Left renal pelvis (tissue), 4 donors: ENCODE measurements at places on chromosomes 3 and 15.
A peak's percentile ranks its signal among the peaks of the same experiment; 100 is the strongest.

GRCh38 chr15:98746375-98747155 lies 98.2 kb downstream of the IGF1R start:
- DNase-seq: no peak

- no peak for DNase-seq
Measured at GRCh38 chr3:164380156-164380555, 698.1 kb downstream of the SI start.

GRCh38 chr15:80871858-80872257 lies 92.7 kb downstream of the CEMIP start:
- DNase-seq: peak; percentile 29

- no peak for DNase-seq
Measured at GRCh38 chr3:188309437-188310269, 155.7 kb downstream of the LPP start.

DNA sequence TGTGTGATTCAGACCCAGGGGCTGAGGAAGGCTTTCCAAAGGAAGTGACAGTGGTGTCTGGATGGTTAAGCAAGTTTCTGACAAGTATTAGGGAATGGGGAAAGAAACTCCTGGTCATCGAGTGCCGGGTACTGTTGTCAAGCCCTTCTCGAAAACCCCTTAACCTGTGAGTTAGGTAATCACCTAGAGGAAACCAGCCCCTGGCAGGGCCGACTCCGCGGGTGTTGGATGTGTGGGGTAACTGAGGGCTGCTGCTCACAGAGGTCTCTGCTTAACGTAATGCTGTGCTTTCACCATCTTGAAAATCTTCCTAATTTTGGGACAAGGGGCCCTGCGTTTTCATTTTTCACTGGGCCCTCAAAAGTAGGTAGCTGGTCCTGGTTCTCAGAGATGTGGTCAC lies 67.0 kb downstream of the SMAD6 start:
- no peak for DNase-seq

DNA sequence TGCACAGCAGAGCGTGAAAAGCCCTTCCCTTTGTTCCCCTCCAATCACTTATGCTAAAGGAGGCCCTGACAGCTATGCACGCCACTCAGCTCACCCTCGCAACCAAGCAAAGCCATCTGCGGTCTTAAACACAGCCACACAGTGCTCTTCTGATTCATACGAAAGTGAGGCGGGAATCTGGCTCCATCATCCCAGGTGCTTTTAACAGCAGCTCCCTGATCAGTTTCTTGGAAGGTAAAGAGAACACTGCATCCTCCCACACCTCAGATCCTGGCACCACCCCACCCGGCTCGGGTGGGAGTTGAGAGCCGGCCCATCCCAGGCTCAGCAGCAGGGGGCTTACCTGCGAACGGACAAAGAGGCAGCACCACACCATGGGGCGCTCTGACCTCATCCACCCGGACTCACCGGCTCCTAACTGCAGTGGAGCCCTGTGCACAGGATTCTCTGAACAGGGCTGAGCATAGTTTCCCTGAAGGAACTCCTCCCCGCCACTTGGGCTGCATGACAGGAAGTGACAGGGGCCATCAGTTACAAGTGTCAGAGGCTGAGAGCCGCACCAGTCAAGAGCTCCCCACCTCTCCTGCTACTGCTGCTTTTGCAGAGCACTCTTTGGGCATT lies 114.3 kb upstream of the ARHGEF3 start:
- no peak for DNase-seq

- no peak for DNase-seq
Measured at GRCh38 chr3:31925271-31925630, 55.8 kb downstream of the OSBPL10 start.

GRCh38 chr3:36697229-36698001 lies 66.9 kb downstream of the DCLK3 start:
- DNase-seq: no peak

- no peak for DNase-seq
Measured at GRCh38 chr15:78129751-78130287, 1.4 kb downstream of the CIB2 start.
